ENCODE measurements at places on chromosomes 3 and 15.

- DNase-seq = no peak
These were observed 192.1 kb downstream of the RORA start for GRCh38 chr15:61037031-61037430.

DNA sequence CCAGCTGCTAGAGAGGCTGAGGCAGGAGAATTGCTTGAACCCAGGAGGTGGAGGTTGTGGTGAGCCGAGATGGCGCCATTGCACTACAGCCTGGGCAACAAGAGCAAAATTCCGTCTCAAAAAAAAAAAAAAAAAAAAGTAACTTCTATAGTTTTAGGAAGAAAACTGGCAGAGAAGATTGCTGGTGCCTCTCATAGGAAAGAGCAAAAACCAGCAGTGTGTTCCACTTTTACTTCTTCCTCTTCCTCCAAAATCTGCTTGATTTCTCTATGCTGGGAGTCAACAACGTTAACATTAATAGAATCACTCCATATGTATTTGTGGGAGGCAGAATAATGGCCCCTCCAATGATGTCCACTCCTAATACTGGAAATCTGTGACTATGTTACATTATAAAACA, 12.5 kb upstream of the NR1D2 start:
- no peak for DNase-seq

DNA sequence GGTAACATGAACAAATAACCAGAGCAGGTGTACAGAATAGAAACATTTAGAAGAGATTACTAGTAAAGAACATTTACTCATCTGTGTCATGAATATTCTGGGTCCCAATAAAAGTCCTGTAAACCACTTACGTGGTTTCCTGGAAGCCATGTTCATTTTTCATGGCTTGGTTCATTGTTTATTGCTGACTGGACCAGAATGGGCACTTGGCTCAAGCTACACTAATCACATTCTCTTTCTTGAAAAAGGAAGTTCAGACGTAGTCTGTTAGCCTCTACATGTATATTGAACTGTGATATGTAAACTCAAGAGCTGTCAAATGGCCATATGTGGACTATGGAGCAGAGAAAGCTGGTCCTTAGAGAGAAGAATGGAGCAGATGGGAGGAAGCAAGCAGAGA, 138.3 kb upstream of the FAM3D start:
- DNase-seq = no peak

DNA sequence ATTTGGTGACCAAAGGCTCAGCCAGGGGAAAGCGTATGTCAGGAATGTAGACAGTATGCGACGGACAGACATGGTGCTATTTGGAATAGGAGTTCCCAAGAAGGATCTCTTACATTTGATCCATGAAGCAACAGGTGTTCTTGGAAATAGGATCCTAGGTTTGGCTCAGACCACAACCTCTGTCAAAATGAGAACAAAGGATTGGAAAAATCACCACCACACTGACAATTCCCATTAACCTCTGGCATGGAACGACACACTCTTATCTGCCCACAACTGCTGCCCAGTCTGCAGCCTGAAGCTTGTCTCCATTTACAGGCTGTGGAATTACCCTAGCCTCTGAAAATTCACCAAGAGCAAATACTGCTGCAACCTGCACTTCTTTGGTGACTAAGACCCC, 33.6 kb upstream of the LRRN1 start:
- DNase-seq = no peak

Measured in hippocampal formation (tissue), 2 donors.